ENCODE measurements at places on chromosomes 4 and X.

- DNase-seq, result no peak
Observed at GRCh38 chrX:103729015-103729414, 18.3 kb downstream of the TMEM31 start.

GRCh38 chr4:140027101-140027500 lies 126.9 kb downstream of the MAML3 start:
- DNase-seq, result no peak

- no peak for DNase-seq
Observed at GRCh38 chr4:52199574-52200338, 148.7 kb downstream of the SPATA18 start.

GRCh38 chrX:10471418-10471817 lies 149.0 kb downstream of the MID1 start:
- no peak for DNase-seq

- DNase-seq, result no peak
Observed at GRCh38 chr4:174222266-174222872, 61.1 kb downstream of the FBXO8 start.

GRCh38 chr4:10201381-10202223 lies 85.0 kb upstream of the WDR1 start:
- DNase-seq, result no peak

GRCh38 chrX:41761169-41761568 lies 37.2 kb downstream of the GPR82 start:
- no peak for DNase-seq

DNA sequence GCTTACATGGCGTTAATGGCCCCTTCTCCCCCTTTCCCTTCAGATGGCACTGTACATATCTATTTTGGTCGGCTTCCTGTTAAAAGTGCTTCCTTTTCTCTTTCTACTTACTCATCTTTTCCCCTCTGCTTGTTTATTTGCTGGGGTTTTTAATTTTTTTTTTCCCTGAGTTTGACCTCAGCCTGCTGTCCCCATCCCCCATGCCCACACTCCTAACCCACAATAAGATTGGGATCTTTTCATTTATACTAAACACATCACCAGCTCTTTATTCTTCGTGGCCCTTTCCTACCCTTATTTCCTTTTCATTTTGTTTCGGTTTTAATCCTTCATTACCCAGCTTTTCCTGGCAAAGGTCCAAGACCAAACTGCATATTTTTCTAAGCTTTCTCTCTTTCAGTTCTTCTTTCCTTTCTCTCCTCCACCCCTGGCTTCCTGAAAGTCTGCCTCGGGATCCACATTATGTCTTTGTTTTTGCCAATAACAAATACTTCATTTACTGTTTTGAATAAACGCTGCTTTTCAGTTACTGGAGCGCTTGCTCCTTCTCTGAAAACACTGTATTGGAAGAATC lies 152.0 kb upstream of the USP9X start:
- no peak for DNase-seq

DNA sequence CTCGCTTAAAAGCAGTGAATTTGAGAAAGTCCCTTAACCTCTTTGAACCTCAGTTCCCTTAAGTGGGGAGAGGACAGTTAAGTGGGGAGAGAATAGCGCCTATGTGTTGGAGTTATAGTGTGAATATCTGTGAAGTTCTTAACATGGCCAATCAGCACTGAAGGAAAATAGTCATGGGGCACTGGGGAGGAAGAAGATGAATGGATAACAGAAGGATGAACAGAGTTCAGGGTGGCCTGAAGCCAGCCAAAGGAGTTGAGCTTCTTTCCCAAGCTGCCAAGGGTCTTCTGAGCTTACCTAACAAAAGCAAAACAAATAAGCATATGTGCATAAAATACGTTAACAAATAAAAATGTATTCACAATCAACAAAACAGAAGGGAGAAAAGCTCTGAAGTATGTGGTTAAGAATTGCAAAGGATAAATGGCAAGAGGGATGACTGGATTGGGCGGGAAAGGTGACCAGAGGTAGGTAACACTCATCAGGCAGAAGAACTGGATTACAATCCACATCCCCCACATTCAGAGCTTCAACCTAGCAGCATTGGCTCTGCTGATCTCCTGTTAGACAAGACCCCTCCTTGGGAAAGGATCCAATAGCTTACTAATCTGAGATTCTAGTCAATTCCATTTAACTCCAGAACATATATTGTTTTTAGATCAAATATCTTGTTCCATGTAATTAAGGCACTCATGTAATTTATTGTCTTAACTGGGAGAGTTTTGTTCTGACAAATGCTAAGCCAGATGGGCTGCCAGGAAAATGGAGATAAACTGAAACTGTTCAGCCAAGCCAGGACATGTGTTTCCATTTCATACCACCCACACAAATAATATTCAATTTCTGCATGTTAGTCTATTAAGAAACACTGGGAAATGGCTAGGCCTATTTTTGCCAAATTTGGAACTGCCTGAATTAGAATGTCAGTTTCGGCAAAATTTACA lies 221.2 kb downstream of the LDB2 start:
- no peak for DNase-seq

DNA sequence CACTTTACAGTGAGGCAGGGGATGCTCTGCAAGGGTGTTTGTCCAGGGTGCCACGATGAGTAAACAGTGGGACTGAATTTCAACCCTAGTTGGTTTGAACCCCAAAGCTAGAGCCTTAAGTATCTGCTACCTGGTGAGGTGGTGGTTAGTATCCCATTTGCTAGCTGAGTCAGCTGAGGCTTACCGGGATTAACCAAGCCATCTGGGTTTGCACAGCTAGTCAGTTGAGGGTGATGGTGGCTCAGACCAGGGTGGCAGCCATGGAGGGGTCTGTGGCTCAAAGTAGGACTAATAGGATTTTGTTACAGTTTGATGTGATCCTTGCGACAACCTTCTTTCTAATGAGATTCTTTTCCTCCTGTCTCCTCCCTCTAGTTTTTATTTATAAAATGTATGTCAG lies 1.9 kb downstream of the EVC start:
- no peak for DNase-seq

GRCh38 chr4:165208741-165209388 lies 1.5 kb downstream of the KLHL2 start:
- DNase-seq, result no peak

DNA sequence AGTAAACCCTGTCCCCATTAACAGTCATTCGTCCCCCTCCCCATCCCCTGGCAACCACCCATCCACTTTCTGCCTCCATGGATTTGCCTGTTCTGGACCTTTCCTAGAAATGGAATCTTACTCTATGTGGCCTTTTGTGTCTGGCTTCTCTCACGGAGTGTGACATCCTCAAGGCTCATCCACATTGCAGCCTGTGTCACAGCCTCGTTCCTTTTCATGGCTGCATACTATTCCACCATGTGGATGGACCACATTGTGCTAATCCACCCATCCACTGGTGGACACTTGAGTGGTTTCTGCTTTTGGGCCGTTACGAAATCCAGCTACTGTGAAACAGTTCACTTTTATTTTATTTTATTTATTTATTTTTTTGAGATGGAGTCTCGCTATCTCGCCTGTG lies 8.1 kb upstream of the PPP2R3B start:
- no peak for DNase-seq

DNA sequence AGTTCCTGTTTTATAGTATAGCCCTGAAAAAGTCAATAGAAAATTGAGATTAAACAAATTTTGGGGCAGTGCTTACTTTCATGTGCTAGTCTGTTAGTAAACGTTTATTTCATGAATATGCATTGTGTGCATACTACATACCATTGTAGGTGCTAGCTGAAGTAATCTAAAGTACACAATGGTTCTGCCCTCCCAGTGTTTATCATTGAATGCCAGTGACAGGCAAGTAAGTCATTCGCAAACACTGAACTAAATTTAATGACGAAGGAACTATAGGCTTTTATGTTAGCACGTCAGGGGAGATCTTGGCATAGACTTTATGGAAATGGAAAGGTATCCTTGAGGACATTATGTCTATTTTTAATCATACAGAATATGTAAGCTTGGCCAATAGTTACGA lies 426.9 kb upstream of the EPHA5 start:
- no peak for DNase-seq

- no peak for DNase-seq
Observed at GRCh38 chr4:31807036-31807435, 1086.9 kb downstream of the PCDH7 start.

- DNase-seq, result no peak
Observed at GRCh38 chr4:7410446-7410845, 24.3 kb downstream of the PSAPL1 start.

- no peak for DNase-seq
Observed at GRCh38 chrX:154030266-154030665, 10.6 kb upstream of the IRAK1 start.

DNA sequence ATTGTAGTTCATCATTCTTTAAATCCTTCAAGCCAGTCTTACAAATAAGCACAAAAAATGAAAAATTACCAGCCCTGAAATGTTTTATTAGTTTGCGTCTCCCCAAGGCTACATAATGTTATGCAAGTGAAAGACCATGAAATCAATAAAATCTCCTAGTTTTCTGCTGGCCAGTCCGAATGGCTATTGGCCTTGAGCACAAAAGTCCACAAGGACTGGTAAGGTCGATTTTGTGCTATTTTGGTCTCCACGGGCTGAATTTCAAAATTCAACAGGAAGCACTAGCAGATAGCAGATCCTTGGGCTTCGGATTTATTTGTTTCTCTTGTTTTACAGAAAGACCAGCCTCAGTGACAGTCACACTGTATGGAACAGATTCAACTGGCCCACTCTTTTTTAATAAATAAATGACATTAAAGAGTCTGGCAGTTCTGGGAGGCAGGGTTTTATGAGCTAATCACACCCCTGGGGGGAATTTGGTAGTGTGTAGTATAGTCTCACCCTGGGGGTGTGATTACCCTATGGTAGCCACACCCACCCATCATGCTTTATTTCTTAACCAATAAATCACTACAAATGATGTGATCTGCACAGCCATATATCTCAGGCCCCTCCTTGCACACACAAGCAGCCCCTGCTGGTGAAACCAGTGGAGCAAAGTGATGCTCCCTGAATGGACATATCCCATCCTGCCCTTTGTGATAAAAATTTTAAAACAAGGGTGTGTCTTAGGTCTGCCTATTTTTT lies 51.1 kb upstream of the TMEM33 start:
- no peak for DNase-seq

- DNase-seq, result no peak
Observed at GRCh38 chr4:637536-638280, 12.3 kb downstream of the PDE6B start.

DNA sequence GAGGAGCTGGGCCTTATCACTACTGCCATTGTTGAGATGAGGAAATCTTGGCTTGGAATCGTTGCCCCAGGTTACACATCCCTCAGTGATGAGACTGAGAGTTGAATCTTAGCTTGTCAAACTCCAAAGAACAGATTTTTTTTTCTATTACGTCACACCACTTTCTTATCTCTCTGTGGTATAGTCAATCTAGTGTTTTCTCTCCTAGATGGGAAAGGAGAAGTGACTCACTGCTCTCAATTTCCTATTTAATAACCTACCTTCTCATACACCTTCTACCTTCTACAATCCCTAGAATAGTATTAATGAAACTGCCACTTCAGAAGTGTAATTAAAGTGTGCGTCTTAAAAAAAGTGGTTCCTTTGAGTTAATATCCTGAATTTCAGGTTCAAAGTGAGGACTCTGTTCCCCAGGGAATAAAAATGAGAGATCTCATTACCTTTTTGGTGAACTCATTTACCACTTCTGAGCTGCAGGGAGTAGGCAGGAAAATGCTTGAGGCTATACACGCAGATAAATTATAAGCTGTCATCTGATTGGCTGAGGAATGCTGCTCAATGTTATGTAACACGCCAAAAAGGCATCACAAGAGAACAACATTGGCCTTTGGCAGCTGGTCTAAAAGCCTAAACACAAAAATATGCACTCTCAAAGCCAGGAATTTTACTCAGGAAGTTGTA lies 59.3 kb downstream of the MAD2L1 start:
- DNase-seq, result no peak

- DNase-seq, result no peak
Observed at GRCh38 chr4:125283707-125284279, 31.0 kb upstream of the FAT4 start.

DNA sequence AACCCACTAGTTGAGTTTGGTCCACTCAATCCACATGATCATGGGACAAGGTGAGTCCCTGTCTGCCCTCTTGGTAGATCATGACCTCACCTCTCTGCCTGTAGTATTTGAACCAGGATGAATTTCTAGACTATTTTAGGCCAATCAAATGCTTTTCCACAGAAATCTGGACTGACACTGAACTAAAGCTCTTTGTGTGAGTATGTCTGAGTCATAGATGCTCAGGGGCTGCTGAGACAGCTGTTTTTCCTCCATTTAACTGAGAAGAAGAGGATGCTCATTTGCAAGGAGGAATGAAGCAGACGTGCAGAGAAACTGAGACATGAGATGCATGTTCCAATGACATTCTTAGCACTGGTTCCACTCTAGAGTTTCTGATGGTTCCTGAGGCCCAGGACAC lies 77.3 kb upstream of the TMEM47 start:
- no peak for DNase-seq

DNA sequence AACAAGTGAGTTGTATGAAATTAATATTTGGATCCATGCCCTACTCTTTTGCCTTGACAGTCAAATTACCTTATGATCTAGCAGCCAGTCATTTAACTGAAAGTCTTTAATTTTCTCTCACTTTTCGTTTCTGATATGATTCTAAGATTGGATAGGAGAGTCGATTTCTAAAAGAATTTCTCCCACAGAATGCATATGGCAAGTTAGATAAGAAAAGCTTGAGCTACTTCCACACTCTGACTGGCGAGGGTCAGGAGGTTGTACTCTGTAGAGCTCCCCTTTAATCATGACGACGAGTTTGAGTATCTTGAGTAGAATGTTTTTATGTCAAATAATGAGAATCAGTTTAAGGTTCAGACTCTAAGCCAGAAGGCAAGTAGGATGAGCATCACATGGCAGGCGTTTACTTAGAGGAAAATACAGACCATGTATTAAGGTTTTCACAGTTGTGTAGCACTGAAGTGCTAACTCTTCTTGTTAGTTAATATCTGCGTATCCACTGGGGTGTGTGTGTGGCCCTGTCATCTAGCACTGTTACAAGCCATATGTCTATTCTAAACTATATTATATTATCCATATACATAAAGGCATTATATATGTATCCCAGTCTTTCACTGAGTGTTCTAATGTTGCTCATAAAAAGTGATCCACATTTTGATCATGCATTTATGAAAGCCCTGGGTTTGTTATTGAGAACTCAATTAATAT lies 37.8 kb downstream of the LRP2BP start:
- no peak for DNase-seq

DNA sequence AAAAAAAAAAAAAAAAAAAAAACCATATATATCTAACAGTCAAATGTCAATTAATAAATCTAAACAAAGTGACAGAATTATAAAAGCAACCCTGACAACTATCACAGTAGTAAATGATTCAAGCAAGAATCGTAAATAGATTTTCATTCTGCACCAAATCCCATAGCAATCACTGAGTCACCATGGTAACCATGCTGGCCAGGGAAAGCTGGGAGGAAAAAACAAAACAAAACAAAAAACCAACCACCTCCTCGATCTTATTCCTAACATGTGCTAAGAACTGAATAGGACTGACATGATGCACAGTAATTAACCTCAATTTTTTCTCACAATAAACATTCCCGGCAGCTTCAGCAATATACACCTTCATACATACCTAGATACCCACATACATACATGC lies 30.6 kb upstream of the RAB40A start:
- no peak for DNase-seq

Measured in NCI-H2107 (cell line).